ENCODE measurements at places on chromosomes 6 and 20. TPM values are rescaled to one million over a fixed set of nuclear protein-coding genes. Genes with fewer than 3 reads are reported as not detected.

EYA2 gene
- not detected for total RNA-seq

PAK5 gene
- not detected for total RNA-seq

DYNLT1 gene
- total RNA-seq: 174 TPM

PRICKLE4 gene
- not detected for total RNA-seq

RBM24 gene
- total RNA-seq: 2.4 TPM

RAB44 gene
- not detected for total RNA-seq

MYBL2 gene
- total RNA-seq: 13.6 TPM

ACTL10 gene
- 15.2 TPM for total RNA-seq

RSPO3 gene
- total RNA-seq: 7.7 TPM

LY6G6C gene
- total RNA-seq: not detected

RTF2 gene
- total RNA-seq: 127 TPM

- DNase-seq: no peak
Measured at GRCh38 chr6:68728159-68728979, 93.3 kb downstream of the ADGRB3 start.

DNA sequence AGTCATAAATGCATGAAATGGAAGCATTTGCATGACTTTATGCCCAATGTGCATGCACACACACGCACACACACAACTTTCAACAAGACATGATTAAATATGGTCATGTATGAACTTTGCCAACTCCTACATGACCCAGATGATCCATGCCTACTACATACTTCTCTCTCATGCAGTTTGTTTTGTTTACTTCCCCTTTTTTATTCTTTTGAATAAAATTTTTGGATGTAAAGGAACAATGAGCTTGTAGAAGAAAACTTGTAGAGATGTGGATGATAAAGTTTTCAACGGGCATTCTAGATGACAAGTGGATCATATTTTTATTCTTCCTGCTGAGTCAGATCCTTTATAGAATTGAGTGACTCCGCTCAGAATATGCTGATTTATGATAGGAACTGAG lies 50.8 kb upstream of the AIG1 start:
- DNase-seq: no peak

GRCh38 chr6:2589171-2589661 lies 161.5 kb downstream of the MYLK4 start:
- DNase-seq: no peak

- no peak for DNase-seq
Measured at GRCh38 chr6:79334674-79335073, 100.2 kb upstream of the HMGN3 start.

DNA sequence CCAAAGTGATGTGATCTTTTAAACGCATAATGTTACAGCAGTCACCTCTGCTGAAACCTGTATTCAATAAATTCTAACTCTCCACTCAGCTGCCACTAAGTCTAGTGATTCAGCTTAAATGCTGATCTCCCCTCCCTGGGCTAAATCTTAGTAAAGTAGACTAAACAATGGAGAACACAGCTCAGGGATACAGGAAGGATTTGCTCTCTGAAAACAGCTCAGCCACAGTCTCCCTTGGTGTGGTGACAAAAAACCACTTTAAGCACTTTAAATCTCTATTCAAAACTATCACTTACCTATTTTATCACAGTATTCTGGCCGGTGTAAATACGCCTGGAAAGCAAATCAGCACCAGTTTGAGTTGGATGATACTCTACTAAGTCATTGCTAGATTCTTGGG lies 130.6 kb downstream of the RFX6 start:
- DNase-seq: no peak

DNA sequence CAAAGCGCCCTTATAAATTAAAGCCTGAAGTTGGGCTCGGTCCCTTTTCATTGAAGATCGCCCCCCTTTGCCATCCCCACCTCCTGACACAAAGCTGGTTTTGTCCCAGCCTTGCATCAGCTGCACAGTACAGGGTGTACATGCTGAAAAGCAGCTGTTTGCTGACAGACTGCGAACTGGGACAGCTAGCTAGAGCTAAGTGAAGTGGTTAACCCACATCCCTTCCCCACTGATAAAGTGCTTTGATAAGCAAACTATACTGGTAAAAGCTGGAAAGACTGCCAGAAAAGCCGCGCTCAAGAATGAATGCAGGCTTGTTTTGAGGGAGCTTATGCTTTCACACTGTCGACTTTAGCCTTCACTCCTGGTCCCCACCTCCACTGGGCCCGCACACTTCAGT lies 207.3 kb downstream of the GMDS start:
- DNase-seq: no peak

- peak; percentile 27 for DNase-seq
Measured at GRCh38 chr20:63471981-63472831, at the start of gene KCNQ2. TSS of gene KCNQ2 (minus strand) at chr20:63472655. CDS start at chr20:63472463, 192 bp downstream.

DNA sequence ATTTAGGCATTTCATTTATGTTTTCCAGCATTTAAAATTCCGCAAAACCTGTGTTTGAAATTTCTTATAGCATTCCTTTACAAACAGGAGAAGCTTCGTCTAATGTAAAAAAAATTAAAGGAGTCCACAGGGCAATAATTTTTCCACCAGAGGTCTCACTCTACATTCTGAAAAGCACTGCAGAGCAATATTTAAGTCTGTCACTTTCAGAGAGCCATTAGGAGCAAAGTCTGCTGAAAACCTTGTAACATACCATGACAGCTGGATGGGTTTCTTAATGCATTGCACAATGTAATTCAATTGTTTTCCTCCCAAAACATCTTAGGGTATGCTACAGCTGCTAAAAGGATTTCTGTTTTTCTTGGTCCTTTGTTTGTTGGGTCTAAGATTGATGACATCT lies 18.0 kb downstream of the BAG2 start:
- no peak for DNase-seq

- DNase-seq: no peak
Measured at GRCh38 chr20:24718277-24718676, 230.8 kb upstream of the CST7 start.

DNA sequence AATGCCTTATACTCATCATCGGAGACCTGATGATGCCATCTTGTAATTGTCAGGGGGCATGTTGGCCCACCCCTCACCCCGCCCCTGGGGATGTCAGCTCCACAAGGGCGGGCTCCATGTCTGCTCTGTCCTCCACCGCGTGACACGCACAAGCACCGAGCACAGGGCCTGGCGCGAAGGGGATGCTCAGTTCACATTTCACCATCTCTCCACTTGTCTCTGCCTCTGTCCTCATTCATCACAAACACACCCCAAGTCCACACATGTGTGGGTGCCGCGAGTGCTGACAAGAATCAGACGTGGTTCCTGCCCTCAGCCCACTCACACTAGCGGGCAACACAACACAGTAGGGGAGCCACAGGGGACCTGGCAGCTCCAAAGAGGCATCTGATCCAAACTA lies 151.2 kb upstream of the PTPN1 start:
- no peak for DNase-seq

GRCh38 chr6:85432554-85432953 lies 17.3 kb upstream of the NT5E start:
- DNase-seq: no peak

DNA sequence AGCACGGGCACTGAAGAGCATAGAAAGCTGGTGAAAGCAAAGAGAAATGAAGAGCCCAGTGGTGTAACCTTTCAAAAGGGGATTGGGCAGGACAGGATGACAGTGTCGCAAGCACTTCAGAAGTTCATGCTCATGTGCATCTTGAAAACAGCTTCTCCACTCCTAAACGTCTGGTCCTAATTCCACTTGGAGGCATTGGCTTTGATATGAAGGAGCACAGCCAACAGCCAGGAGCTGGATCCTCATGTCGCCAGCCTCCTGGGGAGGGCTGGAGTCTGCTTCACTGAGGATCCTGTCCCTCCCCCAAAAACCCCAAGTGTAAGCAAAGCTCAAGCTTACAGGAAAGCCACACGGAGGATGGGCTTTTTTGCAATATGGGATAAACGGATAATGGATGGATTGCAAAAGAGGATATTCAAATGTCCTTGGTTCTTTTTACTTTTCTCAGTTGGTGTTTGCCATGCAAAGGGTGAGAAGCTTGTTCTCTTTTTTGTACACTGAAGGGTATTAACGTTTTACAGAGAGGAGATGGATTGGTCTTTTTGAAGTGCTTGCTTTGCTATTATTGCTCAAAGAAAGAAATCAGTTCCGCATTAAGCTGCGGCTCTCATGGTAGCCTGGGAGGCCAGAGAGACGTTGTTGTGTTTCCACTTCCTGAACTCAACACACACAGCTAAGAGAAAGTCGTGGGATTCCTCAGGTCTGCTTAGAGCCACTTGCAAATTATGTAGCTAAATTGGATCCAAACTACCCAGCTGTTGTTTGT lies 92.2 kb downstream of the SIM1 start:
- DNase-seq: no peak

GRCh38 chr20:63808964-63809674 lies 21.9 kb downstream of the ZBTB46 start:
- DNase-seq: no peak

GRCh38 chr20:41138475-41139226 lies 1.3 kb downstream of the PLCG1 start:
- no peak for DNase-seq

GRCh38 chr20:11217326-11218172 lies 543.8 kb upstream of the JAG1 start:
- DNase-seq: no peak

Measured in Caki2 (cell line).